GF-D8 (cell line): ENCODE measurements at places on chromosomes 11 and 22.

DNA sequence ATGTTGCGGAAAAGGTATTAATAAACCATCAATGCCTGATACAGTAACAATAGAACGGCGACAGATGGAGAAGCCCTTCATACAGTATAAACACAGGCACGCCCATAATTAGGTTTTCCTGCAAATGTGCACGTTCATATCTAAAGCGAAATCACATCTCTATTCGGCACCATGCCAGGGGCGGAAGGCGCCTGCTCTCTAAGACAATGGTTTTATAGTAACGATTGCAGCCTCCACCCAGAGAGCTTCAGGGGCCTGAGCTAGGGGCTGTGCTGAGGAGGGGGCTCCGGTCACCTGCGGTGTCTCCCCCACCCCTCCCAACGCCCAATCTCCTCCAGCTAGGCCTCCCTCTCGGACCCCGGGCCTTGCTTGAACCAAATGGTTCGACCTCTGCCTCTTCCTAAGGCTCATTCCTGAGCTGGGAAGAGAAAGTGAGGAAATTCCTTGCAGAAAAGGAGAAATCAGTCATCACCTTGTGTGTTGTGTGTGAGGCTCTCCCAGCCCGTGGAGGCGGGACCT is 9.6 kb downstream of the KRTAP5-5 start:
- DNase-seq = no peak

DNA sequence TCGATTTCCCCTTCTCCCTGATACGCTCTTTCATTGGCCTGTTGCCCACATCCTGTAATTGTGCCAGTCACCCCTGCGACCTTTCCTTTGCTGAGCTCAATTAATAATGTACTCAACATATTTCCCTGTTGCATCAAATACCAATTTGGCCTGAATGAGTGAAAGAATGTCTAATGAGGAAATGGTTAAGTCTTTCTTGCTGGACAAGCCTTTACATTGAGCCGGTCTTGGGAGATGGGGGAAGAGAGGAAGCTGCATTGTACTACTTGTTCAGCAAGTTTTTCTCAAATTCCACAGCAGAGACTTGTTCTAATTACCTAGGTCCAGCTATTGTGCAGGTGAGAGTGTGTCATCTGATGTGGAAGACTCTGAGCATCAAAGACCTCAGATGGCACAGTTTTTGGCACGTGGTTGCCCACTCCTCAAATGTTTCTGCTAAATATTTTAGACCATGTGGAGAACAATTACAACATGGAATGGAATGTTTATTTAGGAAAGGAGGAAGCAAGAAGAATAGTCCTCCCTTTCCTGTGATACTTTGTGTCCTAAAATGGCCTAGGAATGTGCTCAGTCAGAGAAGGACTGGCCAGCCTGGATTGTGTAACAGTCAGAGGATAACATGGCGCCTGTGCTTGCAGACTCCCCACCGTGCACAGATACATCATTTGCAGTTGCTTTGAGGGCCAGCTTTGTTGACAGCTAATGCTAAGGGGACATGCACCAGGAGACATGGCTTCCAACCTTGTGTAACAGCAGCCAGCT is 129.5 kb upstream of the E2F8 start:
- no peak for DNase-seq

DNA sequence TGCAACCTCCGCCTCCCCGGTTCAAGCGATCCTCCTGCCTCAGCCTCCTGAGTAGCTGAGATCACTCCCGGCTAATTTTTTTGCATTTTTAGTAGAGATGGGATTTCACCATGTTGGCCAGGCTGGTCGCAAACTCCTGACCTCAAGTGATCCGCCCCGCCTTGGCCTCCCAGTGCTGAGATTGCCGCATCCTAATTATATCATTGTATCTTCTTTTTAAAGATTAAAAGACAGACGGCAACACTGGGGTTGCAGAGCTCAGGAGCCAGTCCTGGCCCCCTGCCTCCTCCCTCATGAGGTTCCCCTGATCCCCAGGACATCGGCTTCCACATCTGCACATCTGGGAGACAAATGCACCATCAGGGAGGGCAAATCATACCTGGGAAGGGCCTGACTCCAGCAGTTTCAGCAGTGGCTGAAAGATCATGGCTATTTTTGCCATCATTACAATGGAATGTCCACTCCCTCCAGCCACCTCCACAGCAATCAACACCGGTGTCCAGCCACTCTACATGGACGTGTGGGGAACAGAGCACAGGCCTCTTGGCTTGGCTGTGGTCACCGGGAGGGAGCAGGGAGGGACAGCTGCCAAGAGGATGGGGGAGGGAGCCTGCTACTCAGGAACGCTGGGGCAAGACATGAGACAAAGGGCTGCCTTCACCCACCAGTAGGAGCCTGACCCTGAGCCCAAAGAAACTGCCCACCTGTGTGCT is 9.2 kb upstream of the CELSR1 start:
- DNase-seq = no peak

DNA sequence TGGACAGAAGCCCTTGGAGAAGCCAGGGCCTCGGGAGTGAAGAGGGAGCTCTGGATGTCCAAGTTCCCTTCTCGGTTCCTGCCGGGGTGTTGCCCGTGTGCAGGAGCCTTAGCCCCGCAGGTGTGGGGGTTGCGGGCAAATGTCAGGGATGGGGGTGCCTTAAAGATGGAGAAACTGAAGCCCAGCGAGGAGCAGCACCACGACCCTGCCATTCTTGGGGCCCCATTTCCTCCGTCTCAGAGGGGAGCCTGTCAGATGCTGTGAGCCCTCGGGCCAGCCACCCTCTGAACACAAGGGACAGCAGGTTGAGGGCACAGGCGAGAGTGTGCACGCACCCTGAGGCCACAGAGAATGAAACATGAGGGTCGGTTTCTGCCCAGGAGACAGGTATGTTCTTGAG is 6.3 kb downstream of the OSBPL5 start:
- DNase-seq = no peak

DNA sequence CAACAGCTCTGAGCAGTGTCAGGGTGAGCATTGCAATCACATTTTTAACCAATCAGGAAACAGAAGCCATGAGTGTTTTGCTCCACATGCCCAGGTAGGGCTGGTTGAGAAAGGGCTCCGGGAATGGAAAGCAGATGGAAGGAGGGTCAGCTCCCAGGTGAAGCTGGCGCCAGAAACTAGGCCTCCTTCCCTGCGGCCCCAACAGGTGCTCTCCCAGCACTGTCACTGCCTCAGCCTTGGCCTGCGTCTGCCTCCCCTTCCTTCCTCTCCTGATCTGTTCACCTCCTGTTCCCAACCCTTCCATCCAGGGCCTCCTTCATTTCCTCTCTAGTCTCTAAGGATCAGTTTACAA is 4.6 kb upstream of the VSIG10L2 start:
- no peak for DNase-seq

DNA sequence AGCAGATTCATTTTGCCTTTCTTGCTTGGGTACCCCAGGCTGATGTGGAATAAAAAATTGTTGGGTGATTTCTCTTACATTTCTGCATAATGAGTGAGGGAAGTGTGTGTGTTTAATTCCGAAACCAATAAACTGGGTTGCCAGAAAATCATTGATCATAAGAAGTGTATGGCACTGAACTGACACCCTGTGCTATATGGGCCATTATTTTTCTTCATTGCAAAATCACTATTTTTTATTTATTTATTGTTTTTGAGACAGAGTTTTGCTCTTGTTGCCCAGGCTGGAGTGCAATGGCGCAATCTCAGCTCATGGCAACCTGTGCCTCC is 14.6 kb upstream of the HIKESHI start:
- DNase-seq = no peak

GRCh38 chr11:100715165-100715761 is 28.2 kb downstream of the ARHGAP42 start:
- no peak for DNase-seq

GRCh38 chr11:86442420-86442819 is 67.7 kb downstream of the CCDC81 start:
- DNase-seq = no peak
